Skin of body (tissue), 3 donors: ENCODE measurements at places on chromosomes 12 and 14. TPM values are rescaled to one million over a fixed set of nuclear protein-coding genes. Genes with fewer than 3 reads are reported as not detected.

RNASE1 gene
- 148 TPM for total RNA-seq

PROX2 gene
- not detected for total RNA-seq

TAS2R10 gene
- total RNA-seq: 1.7 TPM

TAS2R20 gene
- 10.4 TPM for total RNA-seq

SPX gene
- 1.5 TPM for total RNA-seq

APOF gene
- not detected for total RNA-seq

SLC7A8 gene
- 27.5 TPM for total RNA-seq

VDR gene
- 12.2 TPM for total RNA-seq

MYH7 gene
- 84.4 TPM for total RNA-seq

- no peak for DNase-seq
Measured at GRCh38 chr14:54342806-54343205, 54.0 kb upstream of the CDKN3 start.

DNA sequence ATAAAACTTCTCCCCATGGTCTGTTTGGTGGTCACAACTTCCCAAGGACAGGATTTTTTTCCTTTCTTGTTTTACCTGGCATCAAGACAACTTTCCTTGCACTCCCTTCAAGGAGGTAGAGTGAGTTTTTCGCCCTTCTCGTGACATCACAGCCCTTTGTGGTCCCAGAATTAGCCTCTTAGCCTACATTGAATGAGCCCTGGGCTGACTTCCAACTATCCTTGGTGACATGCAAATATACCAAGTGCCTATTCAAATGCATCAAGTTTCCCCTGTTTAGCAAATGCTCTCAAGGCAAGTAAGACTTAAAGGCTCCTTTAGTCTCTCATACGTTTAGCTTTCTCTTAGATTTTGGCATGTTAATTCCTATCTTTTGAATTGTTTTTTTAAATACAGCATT, 36.6 kb downstream of the TC2N start:
- no peak for DNase-seq

GRCh38 chr12:47578836-47579235, 127.0 kb downstream of the RPAP3 start:
- DNase-seq: no peak

DNA sequence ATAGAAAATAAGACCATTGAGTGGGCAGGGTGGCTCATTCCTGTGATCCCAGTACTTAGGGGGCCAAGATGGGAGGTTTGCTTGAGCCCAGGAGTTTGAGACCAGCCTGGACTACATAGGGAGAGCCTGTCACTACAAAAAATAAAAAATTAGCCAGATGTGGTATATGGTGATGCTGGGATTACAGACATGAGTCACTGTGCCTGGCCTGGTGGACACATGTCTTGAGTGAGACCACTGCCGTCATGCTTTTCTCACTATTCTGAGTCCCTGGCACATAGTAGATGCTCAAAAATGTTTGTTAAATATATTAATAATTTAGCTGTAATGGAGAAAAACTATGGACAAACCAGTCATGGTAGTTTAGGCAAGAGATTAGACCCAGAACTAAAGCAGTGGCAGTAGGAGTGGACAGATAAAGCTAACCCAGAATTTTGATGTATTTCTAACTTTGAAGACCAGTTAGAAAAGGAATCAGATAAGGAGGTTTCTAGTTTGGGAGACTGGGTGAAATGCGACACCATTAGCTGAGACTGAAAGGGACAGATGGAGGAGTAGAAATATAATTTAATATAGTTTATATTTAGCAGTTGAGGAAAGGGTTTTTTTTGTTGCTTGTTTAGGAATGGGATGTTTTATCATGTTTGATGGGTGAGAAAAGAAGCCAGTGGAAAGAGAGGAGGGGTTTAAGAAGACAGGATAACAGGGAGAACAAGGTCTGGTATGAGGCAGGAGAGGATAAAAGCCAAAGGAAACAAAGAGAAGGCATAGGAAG, 7.4 kb upstream of the PTGES3 start:
- no peak for DNase-seq

- DNase-seq: peak; percentile 4
Measured at GRCh38 chr14:96263347-96264199, 7.6 kb downstream of the BDKRB1 start.

DNA sequence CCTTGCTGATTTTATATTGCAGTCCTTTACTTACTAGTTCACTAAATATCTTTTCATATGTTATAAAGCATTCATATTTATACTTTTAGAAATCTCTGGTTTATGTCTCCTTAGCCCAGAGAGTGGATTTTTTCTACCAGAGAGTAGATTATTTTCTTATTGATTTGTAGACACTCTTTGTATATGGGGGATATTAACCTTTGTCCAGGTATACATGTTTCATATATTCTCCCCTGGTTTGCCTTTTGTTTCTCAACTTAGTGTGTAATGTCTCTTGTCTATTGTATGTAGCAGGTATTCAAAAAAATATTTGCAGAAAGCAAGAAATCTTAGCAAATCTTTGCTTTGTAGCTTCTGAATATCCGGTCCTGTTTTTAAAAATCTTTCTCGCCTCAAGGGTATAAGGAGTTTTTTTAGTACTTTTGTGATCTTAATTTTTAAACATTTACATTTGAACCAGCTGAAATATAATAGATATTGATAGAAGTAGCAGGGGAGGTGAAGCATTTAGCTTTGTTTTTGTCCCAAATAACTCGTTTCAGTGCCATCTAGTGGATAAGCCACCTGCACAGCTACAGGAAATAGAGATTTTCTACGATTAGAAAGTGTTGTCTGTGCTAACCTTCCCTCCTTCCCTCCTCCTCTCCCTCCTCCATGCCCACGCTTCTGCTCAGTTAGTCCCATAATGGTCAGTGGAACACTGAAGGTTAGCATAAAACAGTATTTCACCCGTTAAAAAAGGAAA, 97.0 kb downstream of the PHETA1 start:
- no peak for DNase-seq

- peak; percentile 68 for DNase-seq
Measured at GRCh38 chr14:62133776-62134550, 371.7 kb downstream of the SNAPC1 start.

DNA sequence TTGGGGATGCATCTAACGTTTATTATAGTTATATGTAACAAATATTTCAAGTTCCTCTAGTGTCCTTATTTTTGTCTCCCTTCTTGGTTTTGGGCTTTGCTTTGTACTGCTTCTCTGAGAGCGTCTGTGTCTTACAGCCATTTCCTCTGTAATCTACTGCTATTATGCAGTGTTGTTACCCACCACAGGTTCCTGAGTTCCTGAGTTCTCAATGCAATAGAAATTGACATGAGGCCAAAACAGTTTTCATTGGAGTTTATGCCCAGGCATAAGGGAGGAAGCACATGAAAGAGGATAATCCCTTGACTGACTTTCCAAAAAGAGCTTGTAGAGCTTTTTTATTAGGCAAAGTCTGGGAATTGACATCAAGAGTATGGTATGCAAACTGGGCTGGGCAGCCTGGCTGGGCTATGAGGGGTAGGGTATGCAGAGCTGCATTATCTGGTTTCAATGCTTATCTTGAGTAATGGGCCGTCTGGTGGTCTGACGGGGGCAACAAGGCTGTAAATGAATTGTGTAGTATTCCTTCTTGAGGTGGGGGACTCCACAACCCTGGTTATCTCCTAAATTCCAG, 722.5 kb upstream of the ATXN7L3B start:
- DNase-seq: no peak

GRCh38 chr12:116884871-116885270, 3.6 kb upstream of the HRK start:
- DNase-seq: no peak

DNA sequence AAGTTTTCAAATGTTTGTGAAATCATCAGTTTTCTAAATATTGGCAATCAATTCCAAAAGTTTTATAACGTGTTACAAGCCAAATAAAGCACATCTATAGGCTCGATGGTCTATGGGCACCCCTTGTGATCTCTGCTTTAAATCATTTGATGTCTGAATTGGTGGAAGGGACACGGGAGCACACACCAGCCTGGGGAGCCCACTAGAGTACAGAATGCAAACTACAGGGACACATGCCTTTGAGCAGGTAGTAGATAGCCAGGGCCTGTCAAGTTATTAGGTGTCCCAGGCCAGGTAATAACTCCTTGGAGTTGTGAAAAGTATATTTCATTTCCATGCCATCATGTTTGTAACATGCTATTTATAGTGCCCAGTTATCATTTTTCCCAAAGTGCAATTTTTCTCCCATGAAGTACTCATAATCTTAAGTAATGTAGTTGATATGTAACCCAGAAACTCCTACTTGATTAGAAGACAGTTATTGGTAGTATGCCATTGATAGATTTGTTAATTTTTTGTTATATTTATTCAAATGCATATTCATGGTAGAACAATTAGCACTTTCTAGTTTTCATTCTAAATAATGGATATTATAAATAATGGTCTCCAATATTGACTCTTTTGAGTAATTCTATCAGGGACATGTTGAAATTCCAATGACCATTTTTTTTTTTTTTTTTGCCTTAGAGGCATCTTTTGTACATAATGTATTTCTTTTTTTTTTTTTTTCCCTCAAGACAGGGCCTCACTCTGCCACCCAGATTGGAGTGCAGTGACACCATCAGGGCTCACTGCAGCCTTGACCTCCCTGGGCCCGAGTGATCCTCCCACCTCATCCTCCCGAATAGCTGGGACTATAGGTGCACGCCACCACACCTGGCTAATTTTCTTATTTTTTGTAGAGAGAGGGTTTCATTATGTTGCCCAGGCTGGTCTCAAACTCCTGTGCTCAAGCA, 96.9 kb upstream of the FGD4 start:
- no peak for DNase-seq

DNA sequence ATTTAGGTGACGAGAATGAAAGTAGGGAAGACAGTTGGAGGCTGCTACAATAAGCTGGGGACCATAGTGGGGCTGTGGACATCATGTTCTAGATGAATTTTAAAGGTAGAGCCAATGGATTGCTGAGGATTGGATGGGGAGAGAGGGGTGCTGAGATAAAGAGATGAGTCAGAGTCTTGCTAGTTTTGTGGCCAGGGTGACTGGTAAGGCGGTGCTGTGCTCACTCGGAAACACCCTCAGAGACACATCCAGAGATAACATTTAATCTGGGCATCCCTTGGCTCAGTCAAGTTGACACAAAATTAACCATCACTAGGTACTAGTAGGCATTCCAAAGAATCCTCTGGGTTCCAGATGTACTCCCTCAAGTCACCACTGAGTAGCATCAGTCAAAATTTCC, 170.7 kb downstream of the ADCK1 start:
- no peak for DNase-seq

GRCh38 chr12:119857041-119857591, 20.0 kb downstream of the CIT start:
- DNase-seq: no peak

DNA sequence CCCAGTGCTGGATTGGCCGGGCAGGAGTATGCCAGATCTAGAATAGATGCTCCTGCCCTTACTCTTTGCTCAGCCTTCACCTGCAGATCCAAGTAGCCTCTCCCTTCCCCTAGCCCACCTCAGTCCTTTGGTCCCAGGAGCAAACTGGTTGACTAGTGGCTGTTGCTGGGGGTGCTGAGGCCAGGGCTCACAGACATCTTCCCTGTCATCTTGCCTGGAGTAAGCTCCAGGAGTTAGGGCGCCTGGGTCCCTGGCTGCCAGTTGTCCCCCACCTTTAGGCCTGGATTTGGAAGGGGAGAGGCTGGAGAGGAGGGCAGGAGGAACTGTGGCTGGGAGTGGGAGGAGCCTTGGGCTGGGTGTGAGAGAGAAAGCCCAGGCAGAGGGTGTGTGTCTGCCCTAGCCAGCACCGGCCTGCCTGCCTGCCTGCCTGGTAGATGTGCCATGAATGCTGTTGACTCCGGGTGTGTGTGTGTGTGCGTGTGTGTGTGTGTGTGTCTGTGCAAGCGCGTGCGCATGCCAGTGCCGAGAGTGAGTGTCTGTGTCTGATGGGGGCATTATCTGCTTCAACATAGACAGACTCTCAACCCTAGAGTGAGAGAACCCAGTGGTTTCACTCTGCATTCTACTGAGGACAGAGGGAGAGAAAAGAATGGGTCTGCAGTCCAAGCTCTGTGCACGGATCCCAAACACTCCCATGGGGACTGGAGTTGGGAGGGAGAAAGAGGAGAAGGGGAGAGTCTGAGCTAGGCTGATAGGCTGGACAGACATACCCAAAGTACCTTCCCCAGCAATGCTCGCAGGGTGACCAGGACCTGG, 845 bp upstream of the RARG start:
- DNase-seq: no peak

DNA sequence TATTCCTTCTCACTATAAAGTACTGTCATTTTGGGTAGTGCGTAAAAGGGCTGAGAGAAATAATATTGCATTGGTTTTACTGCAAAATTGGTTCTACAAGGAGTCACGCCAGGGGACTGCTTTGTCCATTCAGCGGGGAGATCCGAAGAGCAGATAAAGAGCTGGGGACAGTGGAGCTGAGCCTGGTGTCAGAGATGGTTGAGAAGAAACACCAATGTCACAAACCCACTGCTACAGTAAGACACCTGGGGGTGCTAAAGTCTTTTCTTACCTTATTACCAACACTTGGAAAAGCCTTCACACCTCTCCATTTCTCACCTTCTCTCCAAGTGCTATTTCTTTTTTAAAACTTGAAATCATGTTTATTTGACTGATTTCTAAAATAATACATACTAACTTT, 14.1 kb downstream of the IL31 start:
- DNase-seq: no peak

DNA sequence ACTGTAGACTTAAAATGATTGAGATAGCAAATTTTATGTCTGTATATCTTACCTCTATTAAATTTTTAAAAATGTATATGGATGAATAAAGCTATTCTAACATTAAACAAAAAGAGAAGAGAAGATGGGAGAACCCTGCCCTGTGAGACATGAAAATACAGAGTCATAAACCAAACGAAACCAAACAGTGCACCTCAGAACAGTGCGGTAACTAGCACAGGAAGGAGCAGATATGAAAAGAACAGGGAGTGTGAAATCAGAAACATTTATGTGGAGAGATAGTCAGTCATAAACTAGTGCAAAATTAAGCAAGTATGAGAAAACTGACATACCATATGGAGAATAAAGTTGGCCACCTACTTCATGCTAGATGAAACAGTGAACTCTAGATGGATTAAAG, 135.1 kb downstream of the ERC1 start:
- no peak for DNase-seq

DNA sequence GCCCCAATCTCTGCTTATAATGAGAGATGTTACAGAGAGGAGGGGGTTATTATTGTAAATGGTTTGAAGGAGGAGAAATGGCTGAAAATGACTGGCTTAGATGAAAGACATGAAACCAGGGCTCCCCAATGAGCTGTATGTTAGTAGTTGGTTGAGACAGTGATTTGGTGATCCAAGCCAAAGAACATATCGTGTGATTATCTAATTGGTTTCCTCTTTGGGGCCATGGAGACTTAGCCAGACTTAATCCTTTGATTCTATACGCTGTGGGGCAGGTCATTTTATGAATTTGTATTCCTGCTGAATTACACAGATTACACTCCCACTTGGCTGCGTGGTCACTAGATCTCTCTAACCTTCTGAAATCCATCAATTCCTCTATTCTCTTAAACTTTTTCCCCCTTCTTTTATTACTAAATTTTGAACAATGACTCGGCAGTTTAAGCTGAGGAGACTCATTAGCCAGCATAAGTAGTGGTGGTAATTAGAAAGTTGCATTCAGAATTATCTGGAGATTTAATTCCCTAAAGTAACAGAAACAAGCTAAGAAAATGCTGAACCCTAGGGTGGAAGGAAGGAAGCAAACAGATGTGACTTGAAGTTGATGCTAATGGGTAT, 5.3 kb downstream of the TTC8 start:
- no peak for DNase-seq

- DNase-seq: no peak
Measured at GRCh38 chr12:9634177-9634803, 26.6 kb upstream of the KLRB1 start.
